T-helper 1 cell (primary cell): ENCODE measurements at places on chromosomes 16 and 17.

GRCh38 chr17:59508999-59509625 lies 56.3 kb upstream of the DHX40 start:
- no peak for DNase-seq

- DNase-seq, result no peak
These were observed 4.0 kb downstream of the SUPT6H start for GRCh38 chr17:28665994-28666393.

GRCh38 chr16:76428858-76429257 lies 151.7 kb downstream of the CNTNAP4 start:
- no peak for DNase-seq

DNA sequence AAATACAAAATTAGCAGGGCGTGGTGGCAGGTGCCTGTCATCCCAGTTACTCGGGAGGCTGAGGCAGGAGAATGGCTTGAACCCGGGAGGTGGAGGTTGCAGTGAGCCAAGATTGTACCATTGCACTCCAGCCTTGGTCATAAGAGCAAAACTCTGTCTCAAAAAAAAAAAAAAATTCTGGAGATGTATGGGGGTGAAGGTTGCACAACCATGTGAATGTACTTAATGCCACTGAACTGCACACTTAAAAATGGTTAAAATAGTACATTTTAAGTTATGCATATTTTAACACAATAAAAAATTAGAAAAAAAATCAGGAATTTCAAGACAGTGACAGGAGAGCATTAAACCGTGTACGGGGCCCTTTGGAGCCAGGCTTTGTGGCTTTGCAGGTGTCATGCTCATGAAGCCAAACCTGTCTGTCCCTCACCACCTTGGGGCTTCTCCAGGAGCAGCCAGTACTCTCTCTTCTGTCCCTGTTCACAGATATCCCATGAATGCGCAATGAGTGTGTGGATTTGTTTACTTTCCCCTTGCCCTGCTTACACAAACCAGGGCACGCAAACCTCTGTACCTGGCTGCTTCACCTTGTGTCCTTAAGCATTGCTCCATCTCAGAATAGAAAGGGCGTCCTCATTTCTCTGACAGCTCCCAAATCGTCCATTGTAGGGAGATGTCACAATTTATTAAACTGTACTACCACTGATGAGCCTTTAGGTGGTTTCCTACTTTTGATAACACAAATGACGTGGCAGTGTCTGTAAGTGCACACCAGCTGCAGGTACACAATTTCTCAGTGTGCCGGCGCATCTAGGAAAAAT lies 58.2 kb upstream of the CBX4 start:
- no peak for DNase-seq

DNA sequence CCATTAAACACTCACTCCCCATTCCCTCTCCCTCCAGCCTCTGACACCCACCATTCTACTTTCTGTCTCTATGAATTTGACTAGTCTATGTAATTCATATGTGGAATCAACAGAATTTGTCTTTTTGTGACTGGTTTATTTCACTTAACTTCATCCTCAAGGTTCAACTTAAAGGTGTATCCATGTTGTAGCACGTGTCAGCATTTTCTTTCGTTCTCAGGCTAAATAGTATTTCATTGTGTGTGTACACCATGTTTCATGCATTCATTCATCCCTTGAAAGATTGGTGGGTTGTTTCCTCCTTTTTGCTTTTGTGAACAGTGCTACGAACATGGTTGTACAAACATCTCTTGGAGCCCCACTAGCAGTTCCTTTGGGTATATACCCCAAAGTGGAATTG lies 36.0 kb downstream of the ATP2C2 start:
- DNase-seq, result no peak

- DNase-seq, result no peak
These were observed 279.9 kb upstream of the DYNLRB2 start for GRCh38 chr16:80260906-80261311.

DNA sequence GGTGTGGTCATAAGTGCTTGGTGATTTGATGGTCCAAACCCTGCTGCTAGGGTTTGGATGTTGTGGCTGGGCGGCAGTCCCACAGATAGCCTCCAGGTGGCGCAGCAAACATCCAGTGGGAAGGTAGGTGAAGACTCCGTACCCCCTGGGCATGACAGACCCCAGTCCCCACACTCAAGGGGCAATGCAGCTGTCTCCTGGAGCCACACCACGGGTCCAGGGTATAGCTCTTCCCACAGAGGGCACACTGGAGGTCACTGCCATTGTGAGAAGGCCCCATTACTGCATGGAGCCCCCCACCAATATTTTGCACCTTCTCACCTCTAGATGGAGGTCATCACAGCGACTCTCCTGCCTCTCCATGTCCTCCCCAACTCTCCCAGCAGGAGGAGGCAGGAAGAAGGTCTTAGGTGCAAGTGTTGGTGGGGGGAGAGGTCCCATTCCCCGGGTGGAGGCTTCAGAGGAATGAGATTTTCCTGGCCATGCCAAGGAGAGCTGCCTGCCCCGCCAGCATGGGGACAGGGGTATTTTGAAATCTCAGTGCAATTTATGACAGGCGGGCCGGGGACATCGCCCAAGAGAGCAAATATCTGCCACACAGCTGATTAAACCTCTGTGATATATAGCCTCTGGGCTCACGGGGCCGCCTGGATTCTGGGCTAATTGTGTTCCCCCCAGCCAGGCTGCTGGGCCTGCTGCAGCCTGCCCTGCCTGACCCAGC lies 17.1 kb upstream of the C17orf113 start:
- peak; percentile 48 for DNase-seq

- no peak for DNase-seq
These were observed 158.3 kb upstream of the WSCD1 start for GRCh38 chr17:5911919-5912318.

DNA sequence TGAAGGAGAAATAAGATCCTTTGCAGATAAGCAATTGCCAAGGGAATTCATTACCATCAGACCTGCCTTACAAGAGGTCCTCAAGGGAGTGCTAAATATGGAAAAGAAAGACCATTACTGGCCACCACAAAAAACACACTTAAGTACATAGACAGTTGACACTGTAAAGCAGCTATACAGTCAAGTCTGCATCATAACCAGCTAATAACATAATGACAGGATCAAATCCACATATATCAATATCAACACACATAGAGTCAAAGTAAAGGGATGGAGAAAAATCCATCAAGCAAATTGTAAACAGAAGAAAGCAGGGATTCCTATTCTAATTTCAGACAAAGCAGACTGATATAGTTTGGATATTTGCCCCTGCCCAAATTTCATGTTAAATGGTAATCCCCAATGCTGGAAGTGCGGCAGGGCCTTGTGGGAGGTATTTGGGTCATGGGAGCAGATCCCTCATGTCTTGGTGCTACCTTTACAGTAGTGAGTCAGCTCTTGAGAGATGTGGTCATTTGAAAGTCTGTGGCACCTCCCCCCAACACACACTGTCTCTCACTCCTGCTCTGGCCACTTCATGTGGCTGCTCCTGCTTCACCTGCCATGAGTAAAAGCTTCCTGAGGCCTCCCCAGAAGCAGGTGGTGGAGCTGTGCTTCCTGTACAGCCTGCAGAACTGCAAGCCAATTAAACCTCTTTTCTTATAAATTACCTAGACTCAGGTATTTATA lies 32.8 kb downstream of the TANC2 start:
- no peak for DNase-seq

GRCh38 chr17:202501-202951 lies 21.1 kb upstream of the DOC2B start:
- DNase-seq, result no peak

DNA sequence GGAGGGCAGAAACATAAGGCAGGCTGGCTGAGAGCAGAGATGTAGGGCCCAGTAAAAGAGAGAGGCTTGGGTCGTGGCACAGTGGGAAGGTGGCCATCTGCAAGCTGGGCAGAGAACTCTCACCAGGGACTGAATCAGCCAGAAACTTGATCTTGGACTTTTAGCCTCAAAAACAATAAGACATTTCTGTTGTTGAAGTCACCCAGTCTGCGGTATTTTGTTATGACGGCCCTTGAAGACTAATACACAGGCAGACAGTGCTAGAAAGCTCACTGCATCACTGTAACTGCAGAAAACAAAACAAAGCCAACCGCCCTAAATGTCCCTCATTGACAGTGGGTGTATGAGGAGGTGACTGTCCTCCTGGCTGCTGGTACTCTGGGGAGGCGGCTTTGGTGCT lies 3.9 kb upstream of the JPH3 start:
- no peak for DNase-seq

- DNase-seq, result peak; percentile 62
These were observed 9.7 kb upstream of the SLC35B1 start for GRCh38 chr17:49717371-49717861.

- DNase-seq, result no peak
These were observed 7.5 kb upstream of the OR1F1 start for GRCh38 chr16:3180445-3180878.

DNA sequence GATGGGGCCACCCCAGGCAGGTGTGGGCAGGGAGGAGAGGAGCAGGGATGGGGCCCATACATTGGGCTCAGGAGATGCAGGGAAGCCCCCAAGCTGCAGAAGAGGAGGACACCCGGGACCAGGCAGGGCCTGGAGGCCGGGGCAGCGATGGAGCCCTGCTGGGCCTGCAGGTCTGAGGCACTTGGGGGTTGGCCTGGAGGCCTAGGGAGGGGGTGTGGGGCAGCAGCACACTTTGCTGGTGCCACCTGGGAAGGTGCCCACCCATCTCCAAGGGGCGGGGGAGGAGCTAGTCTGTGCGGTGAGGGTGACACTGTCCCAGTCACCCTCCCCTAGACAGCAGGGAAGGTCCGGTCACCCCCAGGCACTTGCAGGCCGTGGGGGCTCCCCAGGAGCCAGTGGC lies 6.4 kb upstream of the CCDC57 start:
- DNase-seq, result no peak

DNA sequence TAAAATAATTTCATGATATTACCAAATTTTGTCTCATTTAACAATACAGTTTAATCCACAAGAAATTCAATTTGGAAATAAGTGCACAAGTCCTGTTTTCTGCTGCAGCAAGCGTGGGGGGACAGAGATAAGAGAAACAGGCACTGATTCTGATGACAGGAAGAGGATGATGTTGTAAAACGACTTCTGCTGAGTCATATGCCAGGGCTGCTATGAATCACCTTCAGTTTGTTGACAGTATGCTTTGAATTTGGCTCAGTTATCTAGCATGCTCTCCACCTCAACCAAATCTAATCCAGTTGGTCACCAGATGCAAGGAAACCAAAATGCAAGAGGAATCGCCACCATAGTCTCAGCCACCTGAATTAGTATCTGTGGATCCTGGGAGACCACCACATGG lies 244.1 kb upstream of the MON1B start:
- DNase-seq, result no peak

DNA sequence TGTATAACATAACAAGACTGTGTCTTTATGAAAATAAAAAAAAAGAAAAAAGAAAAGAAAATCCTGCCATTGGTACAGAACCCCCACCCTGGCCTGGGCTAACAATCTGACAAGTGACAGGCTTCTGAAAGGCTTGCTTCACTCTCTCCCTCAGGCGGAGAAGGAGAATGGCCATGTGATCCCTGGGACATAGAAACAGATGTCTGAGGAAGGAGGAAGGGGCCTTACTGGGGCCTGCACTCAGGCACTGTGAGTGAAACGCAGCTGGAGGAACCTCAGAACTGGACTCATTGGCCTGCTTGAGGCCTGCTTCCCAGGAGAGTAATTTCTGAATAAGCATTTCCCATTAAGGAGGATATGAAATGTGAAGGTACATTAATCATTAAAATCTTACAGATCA lies 17.5 kb downstream of the MAP3K14 start:
- DNase-seq, result no peak

DNA sequence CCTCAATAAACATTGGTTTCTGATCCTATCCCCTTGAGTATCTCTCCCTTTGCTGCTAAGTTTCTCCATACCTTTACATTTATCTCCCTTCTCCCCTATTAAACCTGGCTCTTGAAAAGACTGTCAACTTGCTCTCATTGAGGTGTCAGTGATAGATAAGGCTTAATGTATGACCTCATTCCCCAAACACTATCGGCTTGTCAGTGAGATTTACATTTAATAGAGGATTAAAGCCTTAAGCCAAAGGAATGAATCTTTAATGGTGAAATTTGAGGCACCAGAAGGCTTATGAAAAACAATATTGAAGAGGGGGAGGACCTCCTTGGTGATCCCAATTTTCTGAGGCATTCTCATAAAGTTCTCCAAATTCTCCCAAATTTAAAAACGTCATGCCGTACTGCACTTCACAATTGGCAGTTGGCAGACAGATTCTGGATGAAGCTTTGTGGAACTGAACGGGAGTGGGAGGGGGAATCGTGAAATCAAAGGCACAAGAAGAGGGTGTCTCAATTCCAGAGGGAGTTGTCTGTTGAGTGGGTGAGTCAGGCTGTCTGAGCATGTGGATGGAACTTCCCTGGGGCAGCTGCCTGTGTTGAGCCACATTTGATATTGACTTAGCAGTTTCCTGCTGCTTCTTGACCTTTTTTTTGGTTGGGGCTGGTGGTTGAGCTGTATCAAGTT lies 478.8 kb downstream of the NPIPA7 start:
- no peak for DNase-seq

DNA sequence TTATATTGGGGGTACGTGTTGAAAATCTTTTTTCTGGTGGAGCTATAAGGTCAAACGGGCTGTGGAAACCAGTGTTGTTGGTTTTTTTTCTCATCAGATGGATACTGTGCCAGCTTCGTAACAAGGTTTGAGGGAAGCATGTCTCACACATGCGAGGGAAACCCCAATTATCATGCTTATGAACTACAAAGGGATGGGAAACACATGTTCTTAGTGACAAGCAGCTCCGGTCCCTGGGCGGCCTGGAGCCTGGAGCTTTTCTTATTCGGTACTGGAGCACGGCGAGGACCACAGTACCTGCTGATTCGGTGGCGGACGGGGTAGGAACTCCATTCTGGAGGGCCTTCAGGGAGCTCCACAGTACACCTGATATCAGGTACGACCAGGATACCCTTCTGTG lies 12.5 kb downstream of the SLC43A2 start:
- DNase-seq, result no peak

- DNase-seq, result no peak
These were observed 39.7 kb downstream of the SLC7A5 start for GRCh38 chr16:87829622-87829980.

DNA sequence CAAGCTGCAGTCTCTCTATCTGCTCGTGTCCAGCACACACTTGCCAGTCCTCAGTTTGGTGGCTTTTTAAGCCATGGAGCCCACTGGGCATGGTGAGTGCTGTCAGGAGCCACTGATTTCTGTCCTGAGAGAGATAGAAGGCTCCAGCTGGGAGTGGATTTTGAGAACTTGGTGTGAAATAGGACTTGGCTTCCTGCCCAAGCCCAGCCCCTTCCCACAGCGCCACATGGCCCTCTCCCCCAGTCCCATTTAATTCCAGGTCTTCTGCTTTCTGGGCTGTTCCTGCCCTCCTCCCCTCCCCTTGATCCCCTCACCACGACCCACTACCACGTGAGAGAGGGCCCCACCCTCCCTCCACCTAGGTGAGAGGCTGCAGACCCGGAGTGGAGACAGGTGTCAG lies 14.4 kb upstream of the ABCC3 start:
- DNase-seq, result no peak

GRCh38 chr17:17207998-17208397 lies 1.9 kb upstream of the PLD6 start:
- DNase-seq, result no peak

GRCh38 chr17:65975878-65976277 lies 216.1 kb downstream of the CEP112 start:
- DNase-seq, result no peak

GRCh38 chr16:53896722-53897121 lies 192.8 kb downstream of the FTO start:
- no peak for DNase-seq

- no peak for DNase-seq
These were observed 146.0 kb downstream of the PITPNC1 start for GRCh38 chr17:67523101-67523500.
